ENCODE measurements at places on chromosomes 5 and 9. TPM values are rescaled to one million over a fixed set of nuclear protein-coding genes. Genes with fewer than 3 reads are reported as not detected.

DNA sequence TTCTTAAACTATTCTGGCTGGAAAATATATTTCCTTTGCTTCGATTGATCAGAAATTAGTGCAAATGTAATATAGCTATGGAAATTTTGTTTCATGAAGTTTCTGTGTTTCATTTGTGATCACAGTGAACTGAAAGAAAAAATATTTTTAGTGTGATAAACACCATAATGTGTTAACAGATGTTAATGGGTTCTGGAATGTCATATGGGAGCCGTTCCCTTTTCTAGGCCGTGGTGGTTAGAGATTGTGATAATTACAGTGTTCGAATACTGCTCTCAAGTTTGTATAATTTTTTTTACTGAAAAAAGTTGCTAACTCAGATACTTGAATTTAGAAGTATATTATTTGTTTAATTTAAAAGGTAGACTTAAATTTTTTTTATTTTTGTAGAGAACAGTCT is 19.3 kb downstream of the GAPVD1 start:
- no peak overlapping the region for H3K4me3 ChIP-seq
- H3K36me3 ChIP-seq = no peaks in the 10 kb centered on the region
- no peak for DNase-seq
- no peaks in the 10 kb centered on the region for H3K4me1 ChIP-seq
- H3K27ac ChIP-seq = no peak overlapping the region

GRCh38 chr5:176888016-176888864 is 10.9 kb downstream of the HK3 start:
- H3K36me3 ChIP-seq = no peaks in the 10 kb centered on the region
- H3K4me1 ChIP-seq = no peaks in the 10 kb centered on the region
- DNase-seq = no peak
- no peaks in the 10 kb centered on the region for H3K27me3 ChIP-seq
- no peak overlapping the region for H3K4me3 ChIP-seq
- H3K27ac ChIP-seq = no peak overlapping the region

GRCh38 chr5:141965071-141965470 is 3.8 kb upstream of the RNF14 start:
- H3K4me3 ChIP-seq = no peak overlapping the region
- H3K4me1 ChIP-seq = no peaks in the 10 kb centered on the region
- H3K27ac ChIP-seq = no peak overlapping the region
- DNase-seq = no peak

DNA sequence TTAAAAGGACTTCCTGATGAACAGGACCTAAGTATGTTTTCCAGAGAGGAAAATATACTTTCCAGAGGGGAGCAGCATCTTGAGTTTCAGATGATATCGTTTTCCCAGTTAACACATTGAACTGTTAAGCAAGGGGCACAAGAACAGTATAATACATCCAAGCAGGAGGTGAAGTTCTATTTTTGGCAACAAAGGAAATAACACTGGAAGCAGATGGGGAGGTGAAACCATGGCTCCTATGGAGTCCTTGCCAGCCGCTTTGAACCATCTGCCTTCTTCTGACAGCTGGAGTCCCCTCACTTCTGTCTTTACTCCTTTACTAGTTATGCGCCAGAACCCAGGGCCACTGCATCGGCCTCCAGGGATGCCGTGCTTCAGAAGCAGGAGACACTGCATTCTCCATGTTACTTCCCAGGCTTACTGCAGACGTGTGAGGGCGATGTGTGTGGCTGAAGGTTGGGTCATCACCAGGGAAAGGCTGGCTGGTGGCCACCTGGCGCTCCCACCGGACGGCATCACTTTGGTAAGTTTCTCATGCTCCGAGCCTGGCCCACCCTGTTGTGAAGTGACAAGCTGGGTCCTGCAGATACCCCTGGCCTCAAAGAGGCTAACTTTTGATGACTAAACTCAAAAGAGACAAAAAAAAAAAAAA is 77.8 kb downstream of the TTLL11 start:
- no peak overlapping the region for H3K27ac ChIP-seq
- H3K36me3 ChIP-seq = no peaks in the 10 kb centered on the region
- no peak overlapping the region for H3K4me3 ChIP-seq
- H3K4me1 ChIP-seq = no peaks in the 10 kb centered on the region
- no peak for DNase-seq

DNA sequence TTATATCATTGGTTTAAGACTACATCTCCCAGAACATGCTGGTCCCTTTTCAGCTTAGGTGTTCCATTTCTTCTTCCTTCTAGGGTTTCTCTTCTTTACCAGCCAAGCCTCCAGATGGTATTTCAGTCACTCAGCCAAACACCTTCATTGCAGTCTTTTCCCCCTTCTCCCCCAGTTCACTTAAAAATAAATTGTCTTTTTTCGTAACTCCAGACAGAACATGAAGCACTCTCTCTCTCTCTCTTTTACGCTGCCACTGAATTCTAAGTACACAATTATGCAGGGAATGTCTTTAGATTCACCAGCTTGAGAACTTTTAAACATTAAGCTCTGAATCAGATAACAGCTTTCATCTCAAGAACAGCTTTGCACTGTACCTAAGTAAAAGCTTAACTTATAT is 419.7 kb upstream of the BRINP1 start:
- no peaks in the 10 kb centered on the region for H3K4me1 ChIP-seq
- DNase-seq = no peak
- H3K4me3 ChIP-seq = no peak overlapping the region
- no peak overlapping the region for H3K27ac ChIP-seq
- H3K36me3 ChIP-seq = no peaks in the 10 kb centered on the region

GRCh38 chr5:131521252-131521651 is 113.8 kb downstream of the RAPGEF6 start:
- H3K4me1 ChIP-seq = no peaks in the 10 kb centered on the region
- no peak overlapping the region for H3K27ac ChIP-seq
- H3K27me3 ChIP-seq = no peaks in the 10 kb centered on the region
- no peak overlapping the region for H3K4me3 ChIP-seq
- no peaks in the 10 kb centered on the region for H3K36me3 ChIP-seq
- DNase-seq = no peak

The CDX1 gene
- 429 TPM for total RNA-seq

DNA sequence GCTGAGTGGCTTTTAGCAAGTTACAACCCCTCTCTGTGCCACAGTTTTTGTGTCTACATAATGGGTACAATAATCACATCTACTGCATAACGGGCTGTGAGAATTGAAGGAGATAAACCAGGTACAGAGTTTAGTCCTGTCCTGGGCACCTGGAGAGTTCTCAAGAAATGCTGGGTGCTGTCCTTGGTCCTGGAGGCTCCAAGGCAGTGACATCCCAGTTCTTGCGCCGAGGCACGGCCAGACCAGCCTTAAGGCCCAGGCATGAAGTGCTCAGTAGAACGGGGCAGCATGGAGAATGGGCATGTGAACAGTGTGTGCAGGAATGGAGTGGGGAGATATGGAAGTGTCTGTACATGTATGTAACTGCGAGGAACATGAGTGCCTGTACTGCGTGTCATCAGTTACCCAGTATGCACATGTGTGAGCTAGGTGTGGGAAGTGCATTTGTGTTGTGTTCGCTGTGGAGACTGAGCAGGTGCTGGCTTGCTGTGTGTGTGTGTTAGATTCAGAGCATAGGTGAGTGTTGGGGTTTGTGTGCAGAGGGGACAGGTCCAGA is 6.3 kb upstream of the UNC5A start:
- no peak for DNase-seq
- no peaks in the 10 kb centered on the region for H3K36me3 ChIP-seq
- H3K4me3 ChIP-seq = no peak overlapping the region

The PELO gene
- total RNA-seq = 10.2 TPM
